Stimulated activated CD8-positive, alpha-beta memory T cell treated with anti-CD3 and anti-CD28 coated beads, Interleukin-15, amount 100 ng/mL, for 24 hours (primary cell): ENCODE measurements at places on chromosomes 4 and X.

DNA sequence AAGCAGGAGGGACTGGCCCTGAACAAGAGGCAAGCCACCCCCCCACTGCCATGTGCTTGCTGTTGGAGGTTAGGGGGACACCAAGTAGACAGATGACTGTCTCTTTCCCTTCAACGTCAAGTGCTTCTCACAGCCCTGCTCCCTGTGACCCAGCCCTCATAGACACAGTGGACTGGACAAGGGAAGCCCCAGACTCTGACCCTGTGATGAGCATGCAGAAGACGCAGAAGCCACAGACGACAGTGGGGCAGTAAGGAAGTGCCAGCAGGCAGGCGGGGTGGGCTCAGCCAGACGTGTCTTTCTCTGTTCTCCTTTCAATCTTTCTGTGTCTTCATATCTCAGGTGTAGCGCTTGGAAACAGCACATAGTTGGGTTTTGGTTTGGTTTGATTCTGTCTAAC lies 2.4 kb upstream of the L1CAM start:
- DNase-seq = no peak

DNA sequence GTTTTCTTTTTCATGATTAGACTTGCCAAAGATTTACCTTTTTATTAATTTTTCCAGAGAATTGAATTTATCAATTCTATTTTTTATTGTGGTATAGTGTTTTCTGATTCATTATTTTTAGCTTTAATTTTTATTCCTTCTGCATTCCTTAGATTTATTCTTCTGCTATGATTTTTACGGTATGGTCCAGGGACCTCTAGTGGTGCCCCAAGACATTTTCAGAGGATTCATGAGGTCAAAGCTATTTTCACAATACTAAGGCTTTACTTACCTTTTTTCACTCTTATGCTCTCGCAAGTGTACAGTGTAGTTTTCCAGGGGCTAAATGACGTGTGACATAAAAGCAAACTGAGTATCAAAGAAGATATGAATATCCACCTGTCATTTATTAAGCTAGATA lies 8.0 kb downstream of the RADX start:
- no peak for DNase-seq

- no peak for DNase-seq
Observed at GRCh38 chr4:10611673-10612072, 72.9 kb downstream of the CLNK start.

- no peak for DNase-seq
Observed at GRCh38 chr4:112884406-112884805, 165.0 kb upstream of the ANK2 start.

GRCh38 chr4:98377559-98377958 lies 116.4 kb downstream of the RAP1GDS1 start:
- no peak for DNase-seq

- no peak for DNase-seq
Observed at GRCh38 chr4:1868293-1868692, 2.9 kb upstream of the NSD2 start.

- DNase-seq = no peak
Observed at GRCh38 chrX:96244955-96245354, 439.7 kb upstream of the DIAPH2 start.

DNA sequence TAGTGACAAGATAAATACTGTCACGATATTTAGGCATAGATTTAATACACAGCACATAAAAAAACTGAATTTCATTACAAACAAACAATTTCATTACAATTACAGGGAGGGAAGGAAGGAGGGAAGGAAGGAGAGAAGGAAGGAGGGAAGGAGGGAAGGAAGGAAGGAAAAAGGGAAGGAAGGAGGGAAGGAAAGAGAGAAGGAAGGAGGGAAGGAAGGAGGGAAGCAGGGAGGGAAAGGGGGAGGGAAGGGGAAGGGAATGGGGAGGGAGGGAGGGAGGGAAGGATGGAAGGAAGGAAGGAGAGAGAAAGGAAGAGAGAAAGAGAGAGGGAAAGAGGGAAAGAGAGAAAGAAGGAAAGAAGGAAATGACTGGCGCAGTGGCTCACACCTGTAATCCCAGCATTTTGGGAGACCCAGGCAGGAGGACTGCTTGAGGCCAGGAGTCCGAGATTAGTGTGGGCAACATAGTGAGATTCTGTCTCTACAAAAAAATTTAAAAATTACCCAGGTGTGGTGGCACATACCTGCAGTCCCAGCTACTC lies 64.6 kb downstream of the FBXW7 start:
- no peak for DNase-seq

- no peak for DNase-seq
Observed at GRCh38 chr4:147984065-147984777, 252.3 kb downstream of the ARHGAP10 start.

DNA sequence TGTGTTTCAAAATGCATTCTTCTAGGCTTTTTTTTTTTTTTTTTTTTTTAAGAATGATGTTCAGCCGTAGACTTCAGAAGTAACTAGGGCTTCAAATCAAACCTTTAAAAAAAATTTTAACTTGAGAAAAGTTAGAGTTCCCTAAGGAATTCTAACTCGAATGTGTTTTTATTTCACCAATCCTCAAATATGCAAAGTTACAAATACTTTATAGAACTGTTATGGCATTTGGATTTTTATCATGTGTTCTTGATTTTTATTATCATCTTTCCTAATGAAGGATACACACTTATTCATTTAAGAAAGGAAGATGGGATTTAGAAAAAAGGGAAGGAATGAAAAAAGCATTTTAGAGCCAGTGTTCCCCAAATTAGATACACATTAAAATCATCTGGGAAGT lies 200.6 kb upstream of the LDB2 start:
- no peak for DNase-seq

DNA sequence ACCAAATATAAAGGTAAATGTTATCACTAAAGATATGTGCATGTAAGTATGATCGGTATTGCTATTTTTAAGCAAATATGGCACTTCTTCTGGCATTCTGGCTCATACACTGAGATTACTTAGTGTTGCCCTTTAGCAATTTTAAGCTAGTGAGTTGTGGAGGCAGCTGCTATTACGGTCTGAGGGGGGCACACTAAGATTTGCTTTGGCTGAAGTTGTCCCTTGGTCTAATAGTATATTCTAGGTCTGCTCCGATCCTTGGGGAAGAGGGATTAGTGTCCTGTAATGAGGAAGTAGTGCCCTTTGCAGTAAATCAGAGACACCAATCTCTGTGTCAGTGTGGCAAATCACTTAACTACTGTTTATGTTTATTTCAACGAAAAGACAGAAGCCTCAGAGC lies 196.5 kb upstream of the FTHL17 start:
- DNase-seq = no peak

DNA sequence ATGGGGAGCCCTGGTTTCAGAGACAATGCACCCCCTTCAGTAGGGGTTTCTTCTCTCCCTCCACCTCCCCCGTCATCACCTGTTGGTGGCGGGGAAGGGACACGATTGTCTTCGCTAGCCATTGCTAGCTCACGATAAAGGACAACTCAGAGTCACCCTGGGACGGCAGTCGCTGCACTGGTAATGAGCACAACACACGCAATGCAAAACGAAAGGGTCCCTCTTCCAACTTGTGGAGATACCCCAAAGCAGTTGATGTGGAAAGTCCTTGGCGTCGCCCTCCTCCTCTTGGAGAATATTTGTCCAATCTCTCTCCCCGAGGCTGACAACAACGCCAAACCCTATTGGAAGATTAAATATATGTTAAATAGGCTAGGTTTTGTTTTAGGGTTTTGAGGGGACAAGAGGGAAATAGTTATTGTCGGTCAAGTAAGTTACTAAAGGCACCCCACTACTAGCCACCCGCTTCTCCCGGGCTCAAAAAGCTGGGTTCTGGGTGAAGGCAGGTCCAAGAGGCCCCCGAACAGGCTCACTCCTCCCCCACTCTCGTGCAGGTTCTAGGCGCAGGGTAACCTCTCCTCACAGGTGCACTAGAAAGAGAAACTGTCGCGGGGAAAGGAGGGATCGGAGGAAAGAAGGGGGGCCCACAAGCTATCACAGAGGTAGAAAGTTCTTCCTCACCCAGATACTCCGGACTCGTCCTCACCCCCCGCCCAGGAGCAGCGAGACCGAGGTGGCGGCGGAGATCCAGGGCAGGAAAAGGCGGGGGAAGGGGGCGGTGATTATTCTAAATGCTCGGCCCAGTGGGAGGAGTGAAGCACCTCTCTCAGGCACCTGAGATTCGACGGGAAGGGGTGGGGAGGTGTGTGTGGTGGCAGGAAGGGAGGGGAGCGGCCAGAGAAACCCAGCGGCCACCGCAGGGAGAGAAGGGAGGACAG lies at the start of gene LRBA:
Gene LRBA (minus strand): TSS at position 764 of the 938 bp plus-strand sequence. CDS start 642 bp downstream, at position 122.
- DNase-seq = peak; percentile 56

- no peak for DNase-seq
Observed at GRCh38 chr4:84218031-84218430, 281.1 kb downstream of the NKX6-1 start.

DNA sequence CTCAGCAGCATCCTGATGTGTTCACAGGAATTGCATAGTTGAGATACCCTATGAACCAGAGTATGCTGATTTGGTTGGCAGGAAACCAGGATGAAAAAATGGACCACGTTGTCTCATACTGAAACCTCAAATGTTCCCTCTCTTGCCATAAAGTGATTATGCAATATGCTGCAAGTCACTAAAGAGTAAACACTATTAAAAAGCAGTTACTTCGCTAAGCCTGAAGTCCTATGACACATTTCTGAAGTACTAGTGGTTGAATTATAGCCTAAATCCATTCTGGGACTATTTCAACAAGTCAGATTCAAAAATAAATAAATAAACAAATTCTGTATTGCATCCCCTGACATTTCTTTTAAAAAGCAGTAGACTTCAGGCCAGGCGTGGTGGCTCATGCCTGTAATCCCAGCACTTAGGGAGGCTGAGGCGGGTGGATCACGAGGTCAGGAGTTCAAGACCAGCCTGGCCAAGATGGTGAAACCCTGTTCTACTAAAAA lies 106.0 kb upstream of the NAP1L5 start:
- no peak for DNase-seq

GRCh38 chrX:48909703-48910294 lies 1.6 kb downstream of the SLC35A2 start:
- DNase-seq = no peak

DNA sequence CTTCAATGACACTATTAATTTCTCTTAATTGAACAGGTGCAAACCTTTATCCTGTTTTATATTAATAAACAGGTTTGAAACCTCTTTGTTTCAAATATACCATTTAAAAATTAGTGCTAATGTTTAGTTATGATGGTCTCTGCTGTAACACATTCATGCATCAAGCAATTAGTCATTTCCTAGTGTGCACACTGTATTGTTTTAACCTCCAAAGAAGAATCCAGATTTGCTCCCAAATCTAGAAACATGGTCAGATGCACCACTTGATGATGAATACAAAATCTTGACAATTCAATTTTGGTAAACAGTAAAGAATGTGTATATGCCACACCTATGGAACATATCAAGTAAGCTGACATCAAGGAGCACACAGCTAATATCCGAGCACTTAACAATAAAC lies 157.1 kb downstream of the TRIML1 start:
- DNase-seq = no peak

DNA sequence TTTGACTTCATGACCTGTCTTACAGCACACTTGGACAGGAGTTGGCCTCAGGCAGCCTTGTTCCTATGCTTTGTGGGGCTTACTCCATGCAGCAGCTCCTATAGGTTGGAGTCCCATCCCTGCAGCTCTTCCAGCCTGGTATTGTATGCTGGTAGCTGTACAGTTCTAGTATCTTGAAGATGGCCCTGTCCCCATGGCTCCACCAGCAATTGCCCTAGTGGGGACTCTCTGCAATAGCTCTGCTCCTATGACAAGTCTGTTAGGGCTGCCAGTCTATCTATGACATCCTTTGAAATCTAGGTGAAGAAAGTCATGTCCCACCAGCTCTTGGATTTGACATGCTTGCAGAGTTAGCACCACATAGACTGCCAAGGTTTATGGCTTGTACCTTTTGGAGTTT lies 252.6 kb downstream of the ANTXR2 start:
- DNase-seq = no peak

GRCh38 chr4:118723369-118723768 lies 38.2 kb downstream of the METTL14 start:
- no peak for DNase-seq

GRCh38 chr4:142081025-142081424 lies 444.6 kb downstream of the IL15 start:
- no peak for DNase-seq

GRCh38 chr4:180407275-180407885 lies 1835.8 kb upstream of the TENM3 start:
- no peak for DNase-seq
